IPS-NIHi11 (cell line): ENCODE measurements at places on chromosomes 1 and 21.

DNA sequence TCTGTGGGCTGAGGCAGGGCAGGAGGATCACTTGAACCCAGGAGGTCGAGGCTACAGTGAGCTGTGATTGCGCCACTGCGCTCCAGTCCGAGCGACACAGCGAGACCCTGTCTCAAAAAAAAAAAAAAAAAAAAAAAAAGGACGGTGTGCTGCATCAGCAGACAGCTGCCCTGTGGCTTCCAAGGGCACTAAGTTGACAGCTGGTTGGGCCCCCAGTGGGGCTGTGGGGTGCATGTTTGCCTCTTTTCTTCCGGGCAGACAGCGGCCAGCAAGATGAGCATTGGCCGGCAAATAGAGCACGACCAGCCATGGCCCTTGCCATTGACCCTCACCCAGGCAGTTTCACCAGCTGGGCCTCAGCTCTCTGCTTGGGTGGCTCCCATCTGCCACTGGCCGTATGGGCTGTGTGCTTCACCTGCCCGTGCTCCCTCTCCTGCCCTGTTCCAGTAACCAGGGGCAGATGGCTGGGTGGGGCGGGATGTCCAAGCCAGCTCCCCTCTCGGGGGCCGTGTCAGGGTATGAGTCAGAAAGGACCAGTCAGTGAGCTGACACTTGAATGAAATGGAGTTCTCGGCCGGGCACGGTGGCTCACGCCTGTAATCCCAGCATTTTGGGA is 12.3 kb upstream of the SLC25A34 start:
- DNase-seq: no peak

GRCh38 chr1:183080406-183080805 is 57.2 kb downstream of the LAMC1 start:
- DNase-seq: no peak

- DNase-seq: no peak
Measured at GRCh38 chr1:115790846-115791245, 22.3 kb upstream of the CASQ2 start.

GRCh38 chr1:34371829-34372532 is 195.3 kb downstream of the C1orf94 start:
- no peak for DNase-seq

DNA sequence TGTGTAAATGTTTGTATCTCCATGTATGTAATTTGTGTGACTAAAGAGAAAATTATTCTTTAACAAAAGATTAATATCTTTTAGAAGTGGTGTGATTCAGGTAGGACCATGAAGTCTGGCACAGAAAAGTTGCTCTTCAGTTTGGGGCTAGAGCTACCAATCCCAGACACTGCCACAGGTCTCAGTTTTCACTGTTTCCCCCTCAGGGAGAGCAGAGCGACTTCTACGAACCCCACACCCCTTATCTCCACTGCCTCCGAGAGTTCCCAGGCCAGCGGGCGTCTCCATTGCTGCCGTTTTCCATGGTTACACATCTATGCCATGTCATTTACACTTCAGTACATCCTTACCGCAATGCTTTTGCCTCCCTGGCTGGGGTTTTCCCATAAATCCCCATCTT is 93.0 kb upstream of the SMYD2 start:
- DNase-seq: no peak

- DNase-seq: no peak
Measured at GRCh38 chr1:10540277-10541005, 65.7 kb downstream of the PEX14 start.

- no peak for DNase-seq
Measured at GRCh38 chr1:209667708-209668107, 7.5 kb upstream of the G0S2 start.

DNA sequence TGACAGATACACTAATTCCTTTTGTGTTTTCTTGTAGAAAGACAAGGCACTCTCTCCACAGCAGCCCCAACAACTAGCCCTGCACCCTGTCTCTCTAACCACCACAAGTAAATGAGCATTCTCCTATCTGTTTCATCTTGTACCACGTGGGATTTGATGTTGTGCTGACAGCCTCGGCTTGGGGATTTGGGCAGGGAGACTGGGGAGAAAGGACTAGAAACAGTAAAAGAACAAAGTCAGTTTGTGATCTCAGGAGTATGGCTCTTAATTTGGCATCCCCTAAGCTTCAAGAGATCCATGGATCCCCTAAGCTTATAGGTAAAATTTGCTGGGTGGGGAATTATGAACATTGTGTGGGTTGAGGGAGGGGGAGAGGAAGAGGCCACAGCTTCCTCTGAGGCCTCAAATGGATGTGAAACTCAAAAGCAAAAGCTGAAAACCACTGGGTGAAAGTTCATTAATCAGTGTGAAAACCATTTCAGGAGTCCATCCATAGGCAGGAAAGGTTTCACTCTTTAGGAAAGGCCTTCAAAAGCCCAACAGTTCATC is 3.1 kb downstream of the C1orf162 start:
- no peak for DNase-seq

GRCh38 chr1:20248971-20249612 is 41.6 kb upstream of the VWA5B1 start:
- DNase-seq: no peak

GRCh38 chr1:70382682-70383081 is 28.2 kb upstream of the ANKRD13C start:
- DNase-seq: no peak

DNA sequence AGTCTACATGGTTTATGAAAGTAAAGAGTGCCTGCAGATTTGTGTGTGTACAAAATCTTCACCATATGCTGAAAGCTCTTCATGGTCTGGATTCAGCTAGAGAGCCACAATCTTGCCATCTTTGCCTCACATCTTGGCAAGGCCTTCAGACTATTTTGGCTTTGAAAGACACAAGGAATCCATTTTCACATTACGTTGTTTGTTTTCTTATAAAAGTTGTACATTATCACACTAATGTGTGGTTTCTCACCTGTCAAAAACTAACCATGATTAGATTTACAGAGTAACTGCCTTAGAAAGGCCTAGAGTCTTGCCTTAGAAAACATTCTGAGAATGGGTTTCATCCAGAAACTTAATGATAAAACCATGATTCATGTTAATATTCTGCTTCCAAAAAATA is 494.6 kb downstream of the NEGR1 start:
- no peak for DNase-seq

DNA sequence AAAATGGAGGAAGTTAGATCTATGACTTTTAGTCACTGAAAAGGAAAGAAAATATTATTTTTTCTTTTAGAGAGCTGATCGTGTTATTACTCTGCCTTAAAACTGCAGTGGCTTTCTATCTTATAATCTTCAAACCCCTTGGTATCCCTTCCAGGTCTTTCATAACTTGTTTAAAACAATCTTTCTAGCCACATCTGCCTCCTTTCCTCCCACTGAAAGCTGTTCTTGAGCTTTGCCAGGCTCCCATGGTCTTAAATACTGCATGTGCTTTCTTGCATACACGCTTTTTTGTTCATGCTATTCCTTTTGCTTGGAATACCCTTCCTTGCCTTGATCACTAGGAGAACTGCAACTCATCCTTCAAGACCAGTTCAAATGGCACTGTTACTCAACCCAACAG is 65.9 kb upstream of the GADD45A start:
- DNase-seq: no peak

GRCh38 chr1:100627054-100627716 is 89.2 kb downstream of the GPR88 start:
- no peak for DNase-seq

GRCh38 chr1:947958-948357 is 11.1 kb downstream of the NOC2L start:
- no peak for DNase-seq

GRCh38 chr21:39208624-39209333 is 25.5 kb upstream of the PSMG1 start:
- no peak for DNase-seq

DNA sequence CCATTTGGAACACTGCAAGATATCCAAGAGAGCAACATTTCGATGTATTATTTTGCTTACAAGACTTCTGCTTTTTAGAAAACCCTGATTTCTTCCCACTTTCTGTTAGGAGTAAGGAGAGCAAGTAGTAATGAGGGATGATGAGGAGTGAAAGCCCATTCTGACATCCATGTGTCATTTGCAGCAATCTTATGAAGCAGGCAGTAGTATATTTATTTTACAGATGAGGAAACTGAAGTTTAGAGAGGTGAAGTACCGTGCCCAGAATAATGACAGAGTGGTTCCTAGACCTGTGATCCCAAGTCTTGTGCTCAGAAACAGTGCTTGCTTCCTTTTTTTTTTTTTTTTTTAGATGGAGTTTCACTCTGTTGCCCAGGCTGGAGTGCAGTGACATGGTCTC is 7.1 kb upstream of the ZSCAN20 start:
- DNase-seq: no peak

- DNase-seq: peak; percentile 62
Measured at GRCh38 chr1:15764269-15764764, 5.7 kb downstream of the FBLIM1 start.

GRCh38 chr1:3590951-3591865 is 20.1 kb downstream of the MEGF6 start:
- DNase-seq: peak; percentile 67

DNA sequence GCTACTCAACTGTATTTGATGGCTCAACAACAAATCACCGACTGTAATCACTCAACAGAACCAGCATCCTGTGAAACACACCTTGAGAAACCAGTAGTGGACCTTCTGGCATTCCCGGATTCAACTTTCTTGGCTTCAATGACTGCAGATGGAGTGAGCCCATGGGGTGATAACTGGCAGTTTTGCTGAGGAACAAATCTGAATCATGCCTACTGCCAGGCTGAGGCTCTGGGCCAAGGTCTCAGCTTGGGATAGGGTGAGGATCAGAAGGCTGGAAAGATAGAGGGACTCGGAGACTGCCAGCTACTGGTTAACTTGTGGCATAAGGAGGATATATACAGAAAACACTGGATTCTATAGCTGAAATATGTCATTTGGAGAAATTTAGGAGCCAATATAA is 63.5 kb upstream of the DIRAS3 start:
- DNase-seq: no peak

DNA sequence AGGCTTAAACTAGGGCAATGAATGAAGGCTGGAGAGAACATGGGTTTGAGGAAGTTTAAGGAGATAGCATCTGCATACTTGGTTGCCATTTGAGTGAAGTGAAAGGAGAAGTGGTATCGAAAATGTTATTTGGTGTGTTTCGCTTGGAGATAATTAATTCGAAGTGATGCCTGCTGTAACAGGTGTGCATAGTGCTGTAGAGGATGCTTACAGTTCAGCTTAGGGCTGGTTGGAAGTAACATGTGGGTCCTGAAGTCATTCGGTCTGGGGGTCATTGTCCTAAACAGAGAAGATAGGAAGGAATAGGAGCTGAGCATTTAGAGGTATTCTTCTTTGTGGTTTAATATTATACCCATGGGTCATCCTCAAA is 301 bp upstream of the NUDT17 start:
- DNase-seq: no peak

- no peak for DNase-seq
Measured at GRCh38 chr1:903721-904271, 19.9 kb upstream of the SAMD11 start.

- DNase-seq: no peak
Measured at GRCh38 chr1:36524359-36525062, 41.8 kb upstream of the CSF3R start.

DNA sequence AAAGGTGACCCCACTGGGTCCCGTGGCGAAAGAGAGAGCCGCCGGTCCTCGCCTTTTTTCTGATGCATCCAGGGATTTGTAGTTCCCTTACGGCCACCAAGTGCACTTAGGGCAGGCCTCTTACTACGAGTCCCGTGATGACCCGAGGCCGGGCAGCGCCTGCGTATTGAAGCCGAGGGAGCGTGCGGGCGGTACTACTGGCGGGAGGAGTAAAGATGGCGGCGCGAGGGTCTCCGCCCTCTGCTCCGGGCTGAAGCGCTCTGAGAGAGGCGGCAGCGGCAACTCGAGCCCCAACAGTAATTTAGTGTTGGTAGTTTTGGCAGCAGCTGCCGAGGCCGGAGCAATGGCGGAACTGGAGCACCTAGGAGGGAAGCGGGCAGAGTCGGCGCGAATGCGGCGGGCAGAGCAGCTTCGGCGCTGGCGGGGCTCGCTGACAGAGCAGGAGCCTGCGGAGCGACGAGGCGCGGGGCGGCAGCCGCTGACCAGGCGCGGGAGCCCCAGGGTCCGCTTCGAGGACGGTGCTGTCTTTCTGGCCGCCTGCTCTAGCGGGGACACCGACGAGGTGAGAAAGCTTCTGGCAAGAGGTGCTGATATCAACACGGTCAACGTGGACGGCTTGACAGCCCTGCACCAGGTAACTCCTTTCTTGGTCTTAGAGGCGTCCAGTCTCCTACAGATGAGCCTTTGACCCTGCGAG is at the start of gene PPP1R12B:
TSS of gene PPP1R12B (plus strand) at position 191 of the 697 bp plus-strand sequence. CDS start at position 344, 153 bp downstream.
- DNase-seq: peak; percentile 87

GRCh38 chr1:104163912-104164476 is 414.3 kb downstream of the AMY1C start:
- DNase-seq: no peak

GRCh38 chr1:215279682-215280081 is 197.1 kb downstream of the KCNK2 start:
- DNase-seq: no peak

GRCh38 chr1:153607381-153607780 is 5.6 kb downstream of the S100A16 start:
- no peak for DNase-seq

GRCh38 chr1:240802271-240802670 is 190.3 kb upstream of the GREM2 start:
- DNase-seq: no peak

DNA sequence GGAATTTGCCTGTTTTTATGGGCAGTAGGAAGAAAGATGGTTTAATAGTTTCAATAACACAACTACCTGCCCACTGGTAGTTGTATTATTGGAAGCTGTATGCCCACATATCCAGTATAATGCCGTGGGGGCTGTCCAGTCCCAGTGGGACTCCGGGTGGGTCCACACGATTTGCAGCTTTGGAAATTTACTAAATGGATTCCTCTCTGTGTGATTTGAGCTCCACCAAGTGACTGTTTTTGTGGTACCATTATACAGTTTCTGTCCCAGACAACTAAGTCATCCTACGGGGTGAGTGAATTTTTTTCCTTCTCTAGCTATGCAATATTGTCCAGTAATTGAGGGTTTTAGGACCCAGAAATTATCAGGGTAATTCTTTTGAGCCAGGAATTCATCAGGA is 86.8 kb downstream of the PLA2G4A start:
- no peak for DNase-seq

DNA sequence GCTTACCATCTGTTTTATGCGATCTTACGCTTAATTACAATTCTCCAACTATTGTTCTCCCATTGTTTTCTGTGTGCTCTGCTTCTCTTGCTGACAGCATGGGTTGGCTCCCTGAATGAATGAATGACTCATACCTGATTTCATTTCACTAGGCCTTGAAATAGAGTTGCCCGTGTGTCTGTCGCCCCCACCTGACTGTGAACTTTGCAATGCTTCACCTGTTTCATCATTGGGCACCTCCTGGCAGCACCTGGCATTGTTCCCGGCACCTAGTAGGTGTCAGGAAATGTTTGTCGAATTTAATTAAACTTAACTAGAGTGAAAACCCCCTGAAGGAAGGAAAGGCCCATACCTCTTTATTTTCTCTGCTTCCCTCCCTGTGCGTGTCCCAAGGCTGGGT is 120.5 kb upstream of the KLHDC7A start:
- DNase-seq: no peak
